ENCODE measurements at places on chromosomes 6 and 20. TPM values are rescaled to one million over a fixed set of nuclear protein-coding genes. Genes with fewer than 3 reads are reported as not detected.
A peak's percentile ranks its signal among the peaks of the same experiment; 100 is the strongest.

PTPRT gene
- 1.6 TPM for polyA plus RNA-seq

EHMT2 gene
- 82.4 TPM for polyA plus RNA-seq

CTCFL gene
- 0.35 TPM for polyA plus RNA-seq

- no peak for DNase-seq
These were observed 124.0 kb downstream of the JARID2 start for GRCh38 chr6:15369838-15370237.

DNA sequence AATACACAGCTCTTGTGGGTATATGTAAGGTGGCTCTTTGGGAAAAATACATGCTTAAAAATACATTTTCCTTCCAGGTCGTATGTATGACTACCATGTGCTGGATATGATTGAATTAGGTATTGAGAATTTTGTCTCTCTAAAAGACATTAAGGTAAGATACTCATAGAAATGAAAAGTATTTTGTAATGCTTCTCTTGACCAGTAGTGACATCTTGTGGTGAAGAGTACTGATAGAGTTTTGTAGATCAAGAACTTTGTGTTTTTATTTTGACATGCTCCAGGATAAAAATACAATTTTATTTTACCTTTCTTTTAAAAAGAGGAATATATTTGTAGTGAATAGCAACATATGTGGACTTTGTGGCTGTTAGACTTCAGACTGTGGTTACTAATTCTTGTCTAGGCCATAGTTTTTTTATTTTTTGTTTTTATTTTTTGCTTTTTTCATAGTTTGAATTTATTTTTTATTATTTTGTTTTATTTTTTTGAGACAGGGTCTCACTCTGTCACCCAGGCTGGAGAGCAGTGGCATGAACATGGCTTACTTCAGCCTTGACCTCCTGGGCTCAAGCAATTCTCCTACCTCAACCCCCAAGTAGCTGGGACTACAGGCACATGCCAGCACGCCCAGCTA lies 17.9 kb downstream of the RPF2 start:
- no peak for DNase-seq

DNA sequence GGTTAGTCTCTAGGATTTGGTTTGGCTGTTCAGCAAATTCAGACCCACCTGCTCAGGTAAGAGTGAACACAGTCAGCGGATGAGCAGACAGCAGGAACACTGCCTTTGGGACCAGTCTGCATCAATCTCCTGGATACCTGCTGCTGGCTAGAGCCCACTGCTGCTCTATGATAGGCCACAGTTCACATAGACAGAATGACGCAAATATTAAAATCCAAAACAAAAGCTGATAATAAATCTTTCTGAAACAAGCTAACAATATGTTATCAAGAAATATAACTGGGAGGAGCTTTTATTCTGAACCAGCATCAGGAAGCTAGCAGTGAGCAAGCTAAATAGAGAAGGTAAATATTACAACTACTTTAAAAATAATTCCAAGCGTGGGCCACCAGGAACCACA lies at the start of gene TAAR1:
TAAR1 (minus strand) TSS at position 101 of the 400 bp plus-strand sequence. CDS start 13,179 bp downstream, outside the sequence.
- no peak for DNase-seq

GRCh38 chr6:143603455-143603854 lies 74.3 kb upstream of the PHACTR2 start:
- DNase-seq = no peak

GRCh38 chr20:48284837-48285236 lies 499.6 kb upstream of the SULF2 start:
- DNase-seq = no peak

- DNase-seq = peak; percentile 35
These were observed 299.0 kb upstream of the STXBP5 start for GRCh38 chr6:146905181-146905704.

DNA sequence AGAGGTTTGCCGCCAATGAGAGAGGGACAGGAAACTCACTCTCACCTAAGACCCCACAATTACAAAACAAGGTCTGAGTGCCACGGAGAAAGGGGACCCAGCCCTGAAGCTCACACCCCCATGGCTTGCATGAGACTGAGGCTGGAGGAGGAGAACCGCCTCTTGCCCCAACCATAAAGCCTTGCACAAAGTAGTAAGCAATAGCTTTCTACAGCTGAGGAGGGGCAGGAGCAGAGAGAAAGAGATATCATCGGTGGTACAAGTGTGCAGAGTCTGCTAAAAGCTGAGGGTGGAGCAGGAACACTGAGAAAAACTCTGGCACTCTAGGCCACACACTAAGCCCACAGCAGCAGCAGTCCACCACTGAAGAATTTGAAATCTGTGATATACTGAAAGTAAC lies 37.7 kb downstream of the OSTM1 start:
- DNase-seq = no peak

- DNase-seq = no peak
These were observed 51.0 kb upstream of the HIVEP1 start for GRCh38 chr6:11960909-11961779.

DNA sequence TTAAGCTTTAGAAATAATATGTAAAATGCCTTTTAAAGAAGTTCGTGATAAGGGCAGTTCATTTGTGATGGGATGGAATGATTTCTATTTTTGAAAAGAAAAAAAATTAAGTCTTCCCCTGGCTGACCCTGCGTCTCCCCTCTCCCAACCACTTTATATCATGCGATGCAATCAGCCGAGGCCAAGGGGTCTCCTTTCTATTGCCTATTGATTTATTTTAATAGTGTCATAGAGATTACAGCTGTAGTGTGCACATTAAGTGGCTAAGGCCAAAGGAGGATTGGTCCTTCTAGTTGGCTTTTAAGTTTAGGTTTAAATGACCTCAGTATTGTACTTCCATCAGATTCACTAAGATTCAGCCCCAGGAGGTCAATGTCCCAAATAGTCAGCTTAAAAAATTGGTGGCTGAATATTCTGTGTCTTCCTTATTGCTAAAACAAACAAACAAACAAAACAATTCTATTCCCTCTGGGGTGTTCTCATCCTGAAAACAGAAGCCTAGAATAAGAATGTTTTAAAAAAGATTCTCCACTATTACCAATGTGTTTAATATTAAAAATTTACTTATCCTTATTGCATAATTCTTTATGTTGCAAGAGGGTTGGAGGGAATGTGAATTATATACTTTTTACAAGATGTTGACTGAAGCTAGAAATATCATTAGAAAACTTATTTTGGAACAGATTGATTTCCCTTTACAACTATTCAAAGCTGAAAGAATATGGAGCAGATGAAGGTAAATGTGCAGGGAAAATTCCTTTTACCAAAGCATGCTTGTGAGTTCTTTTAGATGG lies 359.1 kb downstream of the SAMD5 start:
- DNase-seq = no peak

DNA sequence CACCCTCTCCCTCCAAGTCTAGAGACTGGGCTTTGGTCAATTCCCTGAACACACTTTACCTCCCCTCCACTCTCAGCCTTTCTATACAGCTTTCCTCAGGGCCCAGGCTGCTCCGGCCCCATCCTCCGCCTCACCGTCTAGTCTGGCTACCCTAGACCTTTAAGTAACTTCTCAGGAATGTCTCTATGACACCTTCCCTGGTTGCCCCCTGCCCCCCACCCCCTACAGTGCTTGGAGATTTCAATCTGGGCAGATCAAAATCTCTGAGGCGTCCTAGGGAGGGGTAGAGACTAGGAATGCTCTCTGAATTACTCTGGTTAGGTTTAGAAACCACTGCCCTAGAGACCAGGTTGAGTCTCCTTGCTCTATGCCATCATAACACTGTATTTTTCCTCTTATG lies 6.1 kb downstream of the UBE2J1 start:
- no peak for DNase-seq

- DNase-seq = no peak
These were observed 74.1 kb upstream of the TOX2 start for GRCh38 chr20:43840382-43841070.

GRCh38 chr6:135299256-135299655 lies 118.1 kb downstream of the MYB start:
- no peak for DNase-seq

DNA sequence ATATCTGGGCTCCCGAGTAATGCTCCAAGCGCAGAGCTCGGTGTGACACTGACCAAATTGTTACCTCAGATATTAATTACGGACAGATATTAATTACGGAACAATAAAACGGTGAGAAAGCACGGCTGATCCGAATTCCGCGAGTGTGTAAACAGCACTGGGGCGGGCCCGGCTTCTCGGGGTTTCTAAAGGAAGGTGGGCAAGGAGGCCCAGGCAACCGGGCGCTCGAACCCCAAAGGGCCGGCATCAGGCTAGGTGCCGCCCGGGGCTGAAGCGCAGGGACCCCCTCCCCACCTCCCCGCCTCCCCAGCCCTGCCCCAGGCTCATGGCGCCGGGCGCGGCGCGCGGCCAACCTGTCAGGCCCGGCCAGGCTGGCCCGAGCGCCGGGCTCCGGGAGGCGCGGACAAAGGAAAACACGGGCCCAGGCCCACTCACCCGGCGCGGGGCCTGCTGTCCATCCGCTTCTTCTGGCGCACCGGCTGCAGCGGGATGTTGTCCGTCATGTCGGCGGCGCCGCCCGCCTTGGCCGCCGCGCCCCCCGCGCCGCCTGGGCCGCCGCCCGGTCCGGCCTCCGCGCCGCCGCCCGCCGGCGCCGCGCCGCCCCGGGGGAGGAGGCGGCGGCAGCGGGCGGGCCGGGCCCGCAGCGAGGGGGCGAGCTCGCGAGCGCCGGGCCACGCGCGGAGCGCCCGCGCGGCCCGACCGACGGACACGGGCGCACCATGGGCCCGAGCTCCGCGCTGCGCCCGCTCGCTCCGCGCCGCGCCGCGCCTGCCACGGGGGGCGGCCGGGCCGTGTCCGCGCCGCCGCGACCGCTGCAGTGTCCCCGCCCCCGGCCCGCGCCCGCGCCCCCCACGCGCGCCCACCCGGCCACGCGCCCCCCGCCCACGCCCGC lies at the start of gene ATP9A:
ATP9A (minus strand) TSS at position 524 of the 892 bp plus-strand sequence; CDS start at position 503, 21 bp downstream.
- no peak for DNase-seq

Measured in right lung (tissue), 10 donors.